ENCODE measurements at places on chromosomes 5 and 9.

- peak; percentile 50 for DNase-seq
Observed at GRCh38 chr5:75052192-75053053, at the start of gene GCNT4. Gene GCNT4 (minus strand): TSS chr5:75052558. CDS start chr5:75030037, 22,521 bp downstream.

- no peak for DNase-seq
Observed at GRCh38 chr5:59760785-59761348, 132.7 kb downstream of the PDE4D start.

GRCh38 chr5:2921651-2922050, 170.2 kb upstream of the IRX2 start:
- no peak for DNase-seq

DNA sequence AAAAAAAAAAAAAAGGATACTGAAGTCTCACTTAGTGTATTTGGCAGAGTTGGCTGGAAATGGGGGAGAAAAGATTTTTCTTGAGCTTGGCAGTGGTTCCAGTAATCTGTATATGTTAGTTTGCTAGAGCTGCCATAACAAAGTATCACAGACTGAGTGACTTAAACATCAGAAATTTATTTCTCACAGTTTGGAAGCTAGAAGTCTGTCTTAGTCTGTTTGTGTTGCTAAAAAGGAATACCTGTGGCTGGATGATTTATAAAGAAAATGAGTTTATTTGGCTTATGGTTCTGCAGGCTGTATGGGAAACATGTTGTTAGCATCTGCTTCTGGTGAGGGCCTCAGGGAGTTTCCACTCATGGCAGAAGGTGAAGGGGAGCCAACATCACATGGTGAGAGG, 89.6 kb upstream of the CEP78 start:
- DNase-seq = no peak

DNA sequence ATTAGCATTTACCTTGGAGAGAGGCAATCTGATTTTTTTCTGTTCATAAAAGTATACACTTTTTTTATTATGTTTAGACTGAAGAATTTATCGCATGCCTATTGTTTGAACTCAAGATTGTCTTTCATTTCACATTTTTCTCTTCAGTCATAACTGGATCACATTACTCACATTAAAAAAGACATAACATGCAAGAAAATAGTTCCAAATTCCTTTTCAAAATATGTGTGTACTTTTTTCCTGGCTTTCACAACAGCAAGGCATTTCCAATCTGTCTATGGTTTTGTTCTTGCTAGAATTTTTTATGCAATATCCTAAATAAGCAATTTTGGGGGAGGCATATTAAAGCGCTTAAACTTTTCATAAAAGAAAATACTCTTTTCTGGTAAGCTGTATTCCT, 21.2 kb downstream of the FTMT start:
- DNase-seq = no peak

- no peak for DNase-seq
Observed at GRCh38 chr5:366541-367357, 45.2 kb downstream of the AHRR start.

DNA sequence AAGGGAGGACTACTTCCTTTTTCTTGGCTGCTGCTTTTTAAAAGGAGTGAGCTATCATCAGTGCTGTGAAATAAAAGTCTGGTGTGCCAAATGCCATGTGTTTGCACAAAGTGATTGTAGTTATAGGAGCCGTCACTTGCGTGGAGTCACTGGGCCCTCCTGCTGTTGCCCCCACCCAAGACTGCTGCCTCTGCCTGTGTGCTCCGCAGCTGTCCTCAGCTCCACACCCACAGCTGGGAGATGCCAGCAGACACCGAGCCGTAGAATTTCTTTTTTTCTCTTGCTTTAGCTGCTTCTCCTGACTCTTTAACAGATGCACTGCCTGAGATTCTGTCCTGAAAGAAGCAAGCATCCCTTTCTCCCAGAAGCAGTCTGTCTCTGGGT, 9.8 kb upstream of the GLE1 start:
- no peak for DNase-seq

DNA sequence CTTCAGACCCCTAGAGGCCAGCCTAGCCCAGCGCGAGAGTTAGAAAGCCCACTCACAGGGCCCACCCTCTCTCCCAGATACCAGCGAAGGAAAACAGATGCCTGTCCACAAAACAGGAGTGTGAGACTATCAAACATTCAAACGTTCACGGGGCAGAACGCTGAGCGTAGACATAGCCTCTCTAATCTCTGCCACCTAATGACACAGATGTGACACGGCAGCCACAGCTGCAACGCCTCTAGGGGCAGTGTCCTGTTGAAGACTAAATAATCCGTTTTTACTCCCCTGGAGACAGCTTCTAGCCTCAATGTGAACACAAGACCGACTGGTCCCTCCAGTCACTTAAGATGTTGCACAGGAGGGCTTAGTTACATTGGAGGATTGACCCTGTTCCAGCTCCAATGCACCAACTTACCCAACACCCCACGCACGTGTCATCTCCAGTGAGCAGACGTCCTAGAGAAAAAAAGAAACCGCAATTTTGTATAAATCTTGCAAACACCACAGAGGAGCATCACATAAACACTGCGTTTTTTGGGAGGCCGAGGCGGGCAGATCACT, 14.3 kb downstream of the DIPK1B start:
- DNase-seq = peak; percentile 46

DNA sequence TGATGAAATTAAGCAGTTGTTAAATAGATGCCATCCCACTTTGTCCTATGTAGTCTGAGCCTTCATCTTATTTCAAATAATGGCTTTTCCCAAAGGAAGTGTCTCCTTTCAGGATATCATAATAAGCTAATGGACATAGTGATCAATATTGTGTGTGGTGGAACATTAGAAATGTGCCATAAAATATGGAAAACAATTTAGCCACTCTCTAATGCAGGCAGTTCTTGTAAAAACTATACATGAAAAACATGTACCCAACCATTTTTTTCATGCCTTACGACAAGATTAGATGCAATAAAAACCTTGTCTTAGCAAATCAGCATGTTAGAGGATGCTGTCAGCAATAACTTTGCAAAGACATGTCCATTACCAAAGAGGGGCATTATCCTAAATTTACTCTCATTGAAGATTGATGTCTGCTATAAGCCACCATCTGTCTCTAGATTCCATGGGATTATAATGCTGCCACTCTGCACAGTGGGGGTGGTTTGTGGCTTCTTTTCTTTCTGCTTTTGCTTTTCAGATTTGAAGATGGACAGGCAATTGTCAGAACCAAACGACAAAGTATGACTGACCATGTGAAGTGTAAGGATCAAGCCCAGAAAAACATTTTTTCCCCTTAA, 724.0 kb upstream of the ZNF608 start:
- no peak for DNase-seq

DNA sequence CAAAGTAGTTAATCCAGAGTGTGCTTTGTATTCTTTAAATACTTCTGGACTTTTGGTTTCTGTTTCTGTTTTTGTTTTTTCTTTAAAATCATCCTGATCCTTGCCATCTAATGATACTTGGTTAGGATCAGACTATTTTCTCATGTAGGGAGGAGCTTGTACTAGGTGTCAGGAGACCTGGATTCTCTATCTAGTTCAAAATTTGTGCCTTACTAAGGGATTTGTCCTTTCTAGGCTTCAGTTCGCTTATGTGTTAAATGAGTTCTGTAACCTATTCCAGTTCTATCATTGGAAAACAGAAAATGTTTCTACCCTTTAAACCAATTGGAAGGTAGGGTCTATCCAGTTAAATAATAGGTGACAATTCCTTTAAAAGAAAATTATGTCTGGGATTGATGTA, 3.3 kb upstream of the MEF2C start:
- DNase-seq = no peak
